Liver (tissue), 10 donors: ENCODE measurements at places on chromosomes 6 and 20. TPM values are rescaled to one million over a fixed set of nuclear protein-coding genes. Genes with fewer than 3 reads are reported as not detected.

Gene CRYBG1
- 8.7 TPM for total RNA-seq

- no peak for DNase-seq
- H3K4me1 ChIP-seq = no peaks in the 10 kb centered on the region
- H3K27me3 ChIP-seq = no peaks in the 10 kb centered on the region
- no peak overlapping the region for H3K4me3 ChIP-seq
- H3K36me3 ChIP-seq = no peaks in the 10 kb centered on the region
- no peak overlapping the region for H3K27ac ChIP-seq
Observed at GRCh38 chr6:97052896-97053295, 128.4 kb downstream of the KLHL32 start.

DNA sequence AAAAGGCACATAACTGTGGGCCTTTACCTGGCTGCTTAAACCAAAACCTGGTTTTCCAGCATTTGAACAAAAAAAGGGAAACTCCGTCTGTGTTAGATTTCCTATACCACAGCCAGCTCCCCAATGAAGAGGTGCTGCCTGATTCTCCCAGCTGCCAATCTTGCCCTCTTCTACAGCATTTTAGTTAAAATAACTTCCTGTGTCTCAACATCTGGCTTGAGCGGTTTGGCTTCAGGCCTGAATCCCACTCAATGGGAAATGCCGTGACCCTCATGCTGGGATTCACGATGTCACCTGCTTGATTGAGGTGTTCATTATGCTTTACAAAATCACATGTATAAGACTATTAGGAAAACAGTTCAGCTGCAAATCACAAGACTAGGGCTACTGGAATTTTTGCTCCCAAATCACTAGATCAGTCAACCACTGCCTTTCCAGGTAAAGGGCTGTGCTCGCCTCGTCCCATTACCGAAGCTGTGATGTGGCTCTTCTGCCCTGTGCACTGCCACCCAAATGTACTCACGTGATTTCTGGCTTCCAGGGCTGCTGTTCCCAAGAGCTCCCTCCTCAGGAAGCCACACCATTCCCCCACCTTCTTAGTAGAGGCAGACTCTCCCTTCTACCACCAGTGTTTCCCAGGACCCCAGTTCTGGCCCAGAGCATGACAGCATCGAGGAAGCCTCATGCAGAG lies 94.6 kb downstream of the PSMG4 start:
- no peak overlapping the region for H3K4me3 ChIP-seq
- H3K27ac ChIP-seq = peak overlapping the region; percentile 19
- peaks cover under 1% of the 10 kb centered on the region for H3K36me3 ChIP-seq
- H3K4me1 ChIP-seq = peaks cover 45% of the 10 kb centered on the region

Gene SLC52A3
- total RNA-seq = 0.08 TPM

DNA sequence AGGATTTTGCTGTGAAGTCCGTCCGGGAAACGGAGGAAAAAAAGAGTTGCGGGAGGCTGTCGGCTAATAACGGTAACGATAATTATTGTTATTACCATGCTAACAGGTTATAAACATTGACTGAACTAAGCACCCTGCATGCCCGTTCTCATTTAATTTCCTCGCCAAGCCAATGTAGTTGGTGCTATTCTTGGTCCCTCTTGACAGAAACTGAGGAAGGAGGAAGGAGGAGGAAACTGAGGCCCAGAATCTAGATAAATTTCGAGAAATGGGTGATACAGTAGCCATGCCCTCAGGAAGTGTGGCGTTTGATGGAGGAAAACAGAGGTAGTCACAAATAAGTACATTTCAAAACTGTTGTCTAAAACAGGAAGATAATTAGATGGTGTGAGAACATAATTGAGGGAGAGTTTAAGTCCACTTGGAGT lies 474 bp downstream of the TPX2 start:
- no peaks in the 10 kb centered on the region for H3K27me3 ChIP-seq
- peaks cover 8% of the 10 kb centered on the region for H3K4me1 ChIP-seq
- no peak for DNase-seq
- H3K27ac ChIP-seq = no peak overlapping the region

DNA sequence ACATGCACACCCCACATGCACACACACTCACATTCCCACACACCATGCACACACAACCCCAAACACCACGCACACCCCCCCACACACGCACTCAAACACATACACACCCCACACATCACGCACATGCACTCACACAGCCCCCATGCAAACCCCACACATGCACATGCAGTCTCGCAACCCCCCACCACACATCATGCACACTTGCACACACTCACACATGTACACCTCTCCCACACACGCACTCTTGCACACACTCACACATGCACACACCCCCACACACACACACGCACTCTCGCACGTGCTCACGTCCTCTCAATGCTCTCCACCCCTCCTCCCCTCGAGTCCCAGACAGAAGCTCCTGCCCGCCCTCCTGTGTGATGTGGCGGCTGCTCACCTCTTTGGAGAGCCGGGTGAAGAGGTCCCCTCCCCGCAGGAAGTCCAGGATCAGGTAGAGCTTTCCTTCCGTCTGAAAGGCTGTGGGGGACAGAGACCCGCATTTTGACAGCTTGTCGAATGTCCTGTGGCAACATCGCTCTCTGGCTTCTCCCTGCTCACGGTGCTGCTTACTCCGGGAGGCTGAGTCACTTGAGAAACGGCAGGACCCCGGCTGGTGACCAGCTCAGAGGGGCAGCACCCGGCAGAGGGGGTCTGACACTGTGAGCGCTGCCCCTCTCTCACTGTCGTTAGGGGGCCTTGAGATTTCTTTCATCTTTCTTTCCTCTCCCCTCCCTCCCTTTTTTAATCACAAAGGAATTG lies 78.5 kb downstream of the RAMACL start:
- no peak for DNase-seq
- H3K27me3 ChIP-seq = no peaks in the 10 kb centered on the region
- peaks cover 3% of the 10 kb centered on the region for H3K36me3 ChIP-seq
- H3K4me1 ChIP-seq = no peaks in the 10 kb centered on the region

GRCh38 chr20:38113401-38114325 lies 51.4 kb downstream of the TGM2 start:
- H3K4me1 ChIP-seq = no peaks in the 10 kb centered on the region
- H3K27me3 ChIP-seq = no peaks in the 10 kb centered on the region

DNA sequence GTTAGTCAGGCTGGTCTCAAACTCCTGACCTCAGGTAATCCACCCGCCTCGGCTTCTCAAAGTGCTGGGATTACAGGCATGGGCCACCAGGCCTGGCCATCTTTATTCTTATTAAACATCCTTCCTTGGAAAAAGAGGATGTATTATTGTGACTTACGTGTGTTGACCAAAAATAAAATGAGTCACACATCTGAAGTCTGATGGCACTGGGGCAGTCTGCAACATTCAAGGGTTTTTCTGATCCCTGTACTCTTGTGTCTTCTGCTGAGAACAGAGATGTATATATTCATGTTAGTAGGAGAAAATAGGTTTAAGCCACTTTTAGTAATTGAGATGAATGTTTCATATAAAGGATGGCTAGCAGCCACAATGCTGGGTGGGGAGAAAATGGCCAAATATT lies 129.9 kb upstream of the RIPOR2 start:
- peaks cover 2% of the 10 kb centered on the region for H3K4me1 ChIP-seq
- no peaks in the 10 kb centered on the region for H3K36me3 ChIP-seq
- DNase-seq = no peak

DNA sequence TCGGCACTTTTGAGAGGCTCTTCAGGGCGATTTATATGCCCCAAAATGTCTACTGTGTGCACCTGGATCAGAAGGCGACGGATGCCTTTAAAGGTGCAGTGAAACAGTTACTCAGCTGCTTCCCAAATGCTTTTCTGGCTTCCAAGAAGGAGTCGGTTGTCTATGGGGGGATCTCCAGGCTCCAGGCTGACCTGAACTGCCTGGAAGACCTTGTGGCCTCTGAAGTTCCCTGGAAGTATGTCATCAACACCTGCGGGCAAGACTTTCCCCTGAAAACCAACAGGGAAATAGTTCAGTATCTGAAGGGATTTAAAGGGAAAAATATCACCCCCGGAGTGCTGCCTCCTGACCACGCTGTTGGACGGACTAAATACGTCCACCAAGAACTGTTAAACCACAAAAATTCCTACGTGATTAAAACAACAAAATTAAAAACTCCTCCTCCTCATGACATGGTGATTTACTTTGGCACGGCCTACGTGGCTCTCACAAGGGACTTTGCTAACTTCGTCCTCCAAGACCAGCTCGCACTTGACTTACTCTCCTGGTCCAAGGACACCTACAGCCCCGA lies 8.2 kb downstream of the GCNT2 start:
- peak overlapping the region; percentile 80 for H3K27ac ChIP-seq
- no peak for DNase-seq
- peaks cover 28% of the 10 kb centered on the region for H3K4me1 ChIP-seq
- H3K36me3 ChIP-seq = no peaks in the 10 kb centered on the region

DNA sequence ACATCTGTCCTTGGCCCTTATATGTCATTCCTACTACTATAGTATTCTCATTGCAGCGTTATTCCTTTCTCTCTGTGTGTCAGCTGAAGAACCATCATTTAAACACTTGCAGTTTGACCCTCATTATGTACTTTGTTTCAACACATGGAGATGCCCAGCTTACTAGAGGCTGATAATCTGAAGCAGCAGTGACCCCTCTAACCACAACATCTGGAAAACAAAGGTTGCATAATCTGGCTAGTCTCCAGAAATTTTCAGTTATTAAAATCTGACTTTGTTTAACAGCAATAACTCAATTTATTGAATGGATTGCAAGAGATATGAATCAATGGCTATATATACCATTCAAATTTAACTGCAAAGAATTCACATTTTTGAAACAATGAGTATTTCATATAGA lies 6.6 kb upstream of the PHIP start:
- no peak overlapping the region for H3K4me3 ChIP-seq
- H3K27me3 ChIP-seq = no peaks in the 10 kb centered on the region
- no peaks in the 10 kb centered on the region for H3K36me3 ChIP-seq
- peaks cover 1% of the 10 kb centered on the region for H3K4me1 ChIP-seq
- H3K27ac ChIP-seq = no peak overlapping the region

DNA sequence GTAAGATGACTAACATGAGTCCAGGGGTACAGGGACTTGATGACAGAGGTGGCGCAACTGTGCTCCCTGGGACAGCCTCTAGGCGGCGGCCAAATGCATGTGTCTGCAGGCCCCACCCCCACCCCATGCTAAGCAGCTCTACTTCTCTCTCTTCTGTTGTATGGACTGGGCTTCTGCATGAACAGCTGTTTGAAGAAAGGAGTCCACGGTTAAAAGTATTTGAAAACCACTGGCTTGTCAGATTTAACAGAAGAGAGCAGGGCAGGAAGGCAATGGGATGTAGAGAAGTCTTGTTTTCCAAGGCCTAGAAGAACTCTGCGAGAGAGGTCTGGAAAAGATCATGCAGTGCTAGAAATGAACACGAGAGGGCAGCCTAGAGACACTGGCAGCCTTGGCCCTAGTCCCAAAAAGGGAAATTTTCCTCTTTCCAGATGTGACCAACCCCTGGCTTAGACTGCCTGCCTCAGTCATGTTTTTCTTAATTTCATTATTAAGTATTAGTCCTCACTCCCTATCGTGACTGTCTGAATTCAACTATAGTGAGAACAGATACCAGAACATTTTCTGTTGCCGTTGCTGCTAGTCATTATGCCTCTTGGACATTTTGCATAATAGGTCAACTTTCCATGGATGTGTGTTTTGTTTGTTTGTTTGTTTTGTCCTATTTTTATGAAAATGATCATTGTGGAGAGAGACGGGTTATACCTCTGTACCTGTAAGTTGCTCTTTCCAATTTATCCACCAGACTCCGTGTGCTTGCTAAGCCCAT lies 265.0 kb downstream of the ADGRG6 start:
- H3K36me3 ChIP-seq = no peaks in the 10 kb centered on the region
- H3K4me3 ChIP-seq = no peak overlapping the region
- H3K27me3 ChIP-seq = no peaks in the 10 kb centered on the region
- peak; percentile 65 for DNase-seq
- H3K4me1 ChIP-seq = no peaks in the 10 kb centered on the region
- no peak overlapping the region for H3K27ac ChIP-seq

DNA sequence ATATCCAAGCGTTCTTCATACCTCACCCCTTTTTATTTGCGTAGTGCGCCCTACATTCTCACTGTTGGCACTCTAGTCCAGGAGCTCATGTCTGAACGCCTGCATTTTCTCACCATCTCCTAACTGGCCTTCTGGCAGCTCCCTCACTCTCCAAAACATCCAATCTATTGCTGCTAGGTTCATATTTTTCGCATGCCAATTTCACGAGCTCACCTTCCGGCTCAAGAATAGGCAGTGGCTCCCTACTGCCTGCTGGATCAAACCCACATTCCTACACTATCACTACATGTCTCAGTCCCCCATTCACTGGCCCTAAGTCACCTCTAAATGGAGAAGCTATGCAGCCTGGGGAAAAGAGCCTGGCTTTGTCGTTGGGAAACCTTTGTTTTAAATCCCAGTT lies 115.0 kb downstream of the IPCEF1 start:
- no peaks in the 10 kb centered on the region for H3K4me1 ChIP-seq
- no peaks in the 10 kb centered on the region for H3K27me3 ChIP-seq
- no peak overlapping the region for H3K4me3 ChIP-seq
- no peak overlapping the region for H3K27ac ChIP-seq
- no peak for DNase-seq
- no peaks in the 10 kb centered on the region for H3K36me3 ChIP-seq

Gene CST7
- 1.8 TPM for total RNA-seq
